Left colon (tissue), 2 donors: ENCODE measurements at places on chromosomes 6 and 20.

GRCh38 chr6:167396068-167396658, 71.3 kb downstream of the TTLL2 start:
- DNase-seq = no peak

DNA sequence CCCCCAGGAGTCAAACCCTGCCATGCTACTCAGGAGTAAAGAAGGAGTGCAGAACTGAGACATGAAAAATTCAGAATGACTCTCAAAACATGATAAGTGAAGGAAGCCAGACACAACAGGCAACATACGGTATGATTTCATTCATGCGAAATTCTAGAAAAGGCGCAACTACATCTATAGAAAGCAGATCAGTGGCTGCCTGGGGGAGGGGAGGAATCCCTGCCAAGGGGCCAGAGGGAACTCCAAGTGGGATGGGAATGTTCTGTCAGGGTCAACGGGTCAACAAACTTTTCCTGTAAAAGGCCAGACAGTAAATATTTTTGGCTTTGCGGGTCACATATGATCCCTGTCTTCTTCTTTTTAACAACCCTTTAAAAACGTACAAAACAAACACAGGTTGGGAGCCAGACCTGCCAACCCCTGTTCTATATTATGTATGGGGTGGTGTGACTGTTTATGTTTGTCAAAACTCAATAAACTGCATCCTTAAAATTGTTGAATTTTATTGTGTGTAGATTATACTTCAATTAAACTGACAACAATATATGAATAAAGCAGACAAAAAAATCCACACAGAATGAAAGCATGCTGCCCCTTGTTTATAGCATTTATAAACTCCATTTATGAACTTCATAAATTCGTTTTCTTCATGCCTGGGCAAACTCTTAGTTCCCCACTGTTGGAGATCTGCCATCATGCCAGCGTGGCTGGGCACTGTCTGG, 56.6 kb upstream of the TRAF3IP2 start:
- no peak for DNase-seq

- no peak for DNase-seq
Measured at GRCh38 chr6:90008908-90009501, 114.7 kb downstream of the GJA10 start.

- no peak for DNase-seq
Measured at GRCh38 chr6:71114986-71115385, 158.1 kb upstream of the B3GAT2 start.

DNA sequence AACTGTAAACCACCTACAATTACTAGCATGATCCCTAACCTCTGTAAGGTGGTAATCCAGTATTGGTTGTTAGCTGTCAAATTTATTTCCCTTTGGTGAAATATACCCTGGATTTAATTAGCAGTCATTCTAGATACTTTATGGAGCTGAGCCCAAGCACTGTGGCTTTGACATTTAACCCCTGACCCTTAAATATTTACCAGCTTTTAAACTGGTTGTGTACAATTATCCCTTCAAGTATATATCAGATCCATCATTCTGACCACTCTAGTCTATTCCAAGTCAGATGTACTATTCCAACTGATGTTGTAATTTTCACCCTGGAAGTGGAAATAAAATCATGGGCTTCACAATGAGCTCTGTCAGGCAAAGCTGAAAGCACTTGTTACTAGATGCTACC, 229.6 kb downstream of the FOXC1 start:
- DNase-seq = no peak

DNA sequence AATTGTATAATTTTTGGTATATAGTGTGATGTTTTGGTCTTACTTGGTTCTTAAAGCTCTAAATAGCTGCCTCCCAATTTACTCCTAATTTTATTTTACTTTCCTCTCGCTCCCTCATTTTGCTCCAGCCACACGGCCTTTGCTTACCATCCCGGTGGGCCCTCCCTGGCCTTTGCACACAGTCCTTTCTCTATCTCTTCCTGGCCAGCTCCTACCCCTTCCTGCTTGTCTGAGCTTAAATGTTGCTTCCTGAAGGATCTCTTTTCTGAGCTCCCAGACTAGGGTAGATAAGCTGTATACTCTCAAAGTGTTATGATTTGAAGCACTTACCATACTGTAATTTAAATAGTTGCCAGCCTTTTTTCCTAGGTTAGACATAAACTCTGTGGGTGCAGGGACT, 121.7 kb downstream of the UTRN start:
- DNase-seq = no peak

DNA sequence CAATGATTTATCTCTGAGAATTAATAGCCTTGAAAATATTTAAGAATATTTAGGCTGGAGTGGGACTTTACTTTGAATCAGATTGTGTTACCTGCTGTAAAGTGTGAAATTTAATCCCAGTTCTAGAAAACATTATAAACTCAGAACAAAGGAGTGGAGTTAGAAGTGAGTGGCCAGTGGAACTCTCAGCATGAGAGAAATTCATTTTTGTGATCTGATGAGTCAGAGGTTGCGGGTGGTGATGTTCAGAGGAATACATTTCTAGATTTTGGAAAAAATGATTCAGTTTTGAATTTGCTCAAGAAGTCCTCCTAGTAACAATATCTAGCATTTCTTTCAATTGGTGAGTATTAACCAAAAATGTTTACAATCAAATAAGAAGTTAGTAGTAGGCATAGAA, 167.5 kb downstream of the ZFAND3 start:
- DNase-seq = no peak

GRCh38 chr6:154463573-154464419, 46.7 kb downstream of the CNKSR3 start:
- DNase-seq = no peak

DNA sequence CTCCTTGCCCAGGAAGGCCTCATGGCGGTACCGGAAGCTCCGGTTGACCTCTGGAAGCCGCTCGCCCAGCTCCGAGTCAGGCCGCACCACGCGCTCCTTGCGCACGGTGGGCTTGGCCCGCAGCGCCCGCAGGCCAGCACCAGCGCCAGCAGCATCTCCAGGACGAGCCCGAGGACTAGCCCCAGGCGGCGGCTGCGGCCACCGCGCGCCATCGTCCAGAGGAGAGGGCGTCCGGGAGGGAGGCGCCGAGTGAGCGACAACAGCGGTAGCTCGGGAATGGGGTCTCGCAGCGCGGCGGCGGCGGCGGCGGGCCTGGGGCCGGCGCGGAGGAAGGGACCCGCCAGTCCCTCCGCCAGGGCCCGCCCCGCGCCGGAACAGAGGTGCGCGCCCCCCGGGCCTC, 27.6 kb upstream of the CGA start:
- DNase-seq = no peak

DNA sequence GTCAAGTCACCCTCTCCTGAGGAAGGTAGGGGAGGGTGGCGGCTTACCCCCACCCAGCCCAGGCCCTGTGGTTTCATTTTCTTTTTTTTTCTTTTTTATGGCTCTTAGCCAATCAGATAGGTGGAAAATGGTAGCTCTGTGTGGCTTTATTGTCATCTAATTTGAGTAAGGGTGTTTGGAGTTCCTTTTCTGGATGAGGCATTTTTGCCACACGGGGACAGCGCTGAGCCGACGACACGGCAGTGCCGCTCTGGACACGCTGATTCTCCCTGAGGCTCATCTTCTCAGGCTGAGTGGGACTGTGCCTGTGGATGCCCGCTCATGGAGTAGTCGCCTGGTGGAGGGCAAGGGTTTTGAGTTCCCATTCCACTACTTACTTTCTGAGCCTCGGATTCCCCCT, 37.6 kb upstream of the ANGPT4 start:
- DNase-seq = no peak

- DNase-seq = no peak
Measured at GRCh38 chr6:938271-938905, 245.4 kb upstream of the EXOC2 start.

DNA sequence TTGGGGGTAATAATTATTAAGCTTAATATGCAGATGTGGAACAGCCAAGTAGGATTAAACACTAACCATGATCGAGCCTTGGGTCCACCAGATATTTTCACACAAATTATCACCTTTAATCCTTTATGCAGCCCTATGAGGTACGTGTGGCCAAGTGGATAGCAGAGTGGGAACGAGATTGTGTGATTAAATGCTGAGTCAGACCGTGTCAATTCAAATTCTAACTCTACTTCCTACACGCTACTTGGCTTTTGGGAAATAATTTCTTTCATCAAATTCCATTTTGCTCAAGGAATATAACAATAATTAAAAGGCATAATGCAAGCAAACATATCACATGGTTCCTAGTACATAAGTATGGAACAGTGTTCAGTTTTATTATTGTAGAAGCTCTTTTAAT, 329.2 kb downstream of the CBLN4 start:
- no peak for DNase-seq

GRCh38 chr6:21868226-21868625, 274.7 kb downstream of the SOX4 start:
- no peak for DNase-seq

GRCh38 chr20:17003170-17003870, 223.5 kb upstream of the PCSK2 start:
- DNase-seq = no peak

GRCh38 chr6:90537027-90537426, 49.8 kb downstream of the MAP3K7 start:
- DNase-seq = no peak

- DNase-seq = no peak
Measured at GRCh38 chr20:11366660-11367059, 551.0 kb upstream of the BTBD3 start.

GRCh38 chr20:23541330-23541729, 27.0 kb downstream of the CST9L start:
- no peak for DNase-seq

- DNase-seq = no peak
Measured at GRCh38 chr6:55968926-55969325, 93.5 kb upstream of the BMP5 start.

GRCh38 chr20:12699374-12700228, 309.2 kb upstream of the SPTLC3 start:
- no peak for DNase-seq

DNA sequence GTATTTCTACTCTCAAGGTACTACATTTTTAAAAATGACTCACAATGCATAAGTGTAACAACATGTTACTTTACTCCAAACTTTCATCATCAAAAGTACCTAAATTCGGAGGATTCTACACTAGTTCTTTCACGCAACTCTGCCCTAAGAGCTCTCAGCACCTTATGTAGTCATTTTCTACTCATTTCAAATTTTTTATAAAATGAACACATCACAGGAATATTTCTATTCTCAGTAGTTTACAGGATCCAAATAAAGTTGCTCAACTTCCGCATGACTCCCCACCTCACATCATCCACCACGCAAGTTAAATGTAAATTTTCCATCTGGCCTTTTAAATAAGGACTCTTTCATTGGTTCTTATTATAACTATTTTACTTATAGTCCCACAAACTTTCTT, 344.9 kb upstream of the MANEA start:
- DNase-seq = no peak

DNA sequence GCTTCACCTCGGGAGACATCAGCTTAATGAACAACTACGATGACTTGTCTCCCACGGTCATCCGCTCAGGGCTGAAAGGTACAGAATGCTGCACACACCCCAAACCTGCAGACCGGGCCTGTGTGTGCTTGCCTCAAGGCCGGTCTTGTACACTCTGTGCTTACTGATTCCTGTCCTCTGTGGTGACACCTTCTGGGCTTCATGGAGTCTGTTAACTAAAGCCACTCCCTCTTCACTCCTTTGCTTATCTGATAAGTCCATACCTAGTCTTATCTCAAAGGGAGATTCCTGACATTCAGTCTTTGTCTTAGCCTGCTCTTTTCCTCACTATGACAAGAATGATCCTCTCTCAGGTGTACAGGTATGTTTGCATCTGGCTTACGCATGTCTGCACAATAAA, 107.7 kb upstream of the TMEM181 start:
- no peak for DNase-seq

DNA sequence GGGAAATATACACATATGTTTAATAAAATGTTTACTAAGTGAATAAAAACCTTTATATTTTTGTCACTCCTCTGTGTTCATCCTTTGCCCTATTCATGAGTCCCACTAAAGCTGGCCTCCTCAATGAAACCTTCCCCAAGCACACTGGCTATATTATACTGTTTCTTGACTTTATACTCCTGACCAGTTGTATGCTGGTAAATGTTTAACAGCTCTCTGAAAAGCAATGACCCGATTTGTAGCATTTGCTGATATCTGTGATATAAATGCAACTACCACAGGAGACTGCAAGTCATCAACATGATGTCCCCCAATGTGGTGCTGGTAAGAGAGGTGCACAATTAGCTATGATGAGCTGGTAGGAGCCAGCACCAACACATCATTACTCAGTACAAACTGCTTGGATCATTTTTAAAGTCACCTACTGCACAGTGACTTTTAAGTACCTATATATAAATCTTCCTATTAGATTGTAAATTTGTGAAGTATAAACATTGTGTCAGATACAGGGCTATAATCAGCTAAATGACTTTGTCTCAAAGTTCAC, 64.6 kb upstream of the MCM9 start:
- no peak for DNase-seq
